ENCODE measurements at places on chromosomes 3 and 15. TPM values are rescaled to one million over a fixed set of nuclear protein-coding genes. Genes with fewer than 3 reads are reported as not detected.

DNA sequence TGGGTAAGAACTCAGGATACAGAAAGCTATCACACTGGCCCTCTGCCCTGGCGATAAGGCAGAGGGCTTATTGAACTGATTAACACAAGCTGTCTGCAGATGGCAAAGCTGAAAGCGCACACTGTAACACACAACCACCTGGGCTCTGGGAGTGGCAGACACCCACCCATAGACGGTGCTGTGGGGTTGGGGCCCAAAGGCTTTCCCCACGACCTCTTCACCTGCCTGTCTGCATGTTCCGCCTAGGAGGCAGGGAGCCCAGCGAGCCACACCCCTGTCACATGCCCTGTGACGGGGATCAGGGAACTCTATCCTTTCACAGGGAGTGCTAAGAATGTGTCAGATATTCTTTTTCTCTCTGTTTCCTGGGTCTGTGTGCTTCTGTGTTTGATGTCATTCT, 12.1 kb upstream of the TFG start:
- no peaks in the 10 kb centered on the region for H3K27me3 ChIP-seq
- H3K36me3 ChIP-seq, result no peaks in the 10 kb centered on the region
- H3K27ac ChIP-seq, result no peak overlapping the region

DNA sequence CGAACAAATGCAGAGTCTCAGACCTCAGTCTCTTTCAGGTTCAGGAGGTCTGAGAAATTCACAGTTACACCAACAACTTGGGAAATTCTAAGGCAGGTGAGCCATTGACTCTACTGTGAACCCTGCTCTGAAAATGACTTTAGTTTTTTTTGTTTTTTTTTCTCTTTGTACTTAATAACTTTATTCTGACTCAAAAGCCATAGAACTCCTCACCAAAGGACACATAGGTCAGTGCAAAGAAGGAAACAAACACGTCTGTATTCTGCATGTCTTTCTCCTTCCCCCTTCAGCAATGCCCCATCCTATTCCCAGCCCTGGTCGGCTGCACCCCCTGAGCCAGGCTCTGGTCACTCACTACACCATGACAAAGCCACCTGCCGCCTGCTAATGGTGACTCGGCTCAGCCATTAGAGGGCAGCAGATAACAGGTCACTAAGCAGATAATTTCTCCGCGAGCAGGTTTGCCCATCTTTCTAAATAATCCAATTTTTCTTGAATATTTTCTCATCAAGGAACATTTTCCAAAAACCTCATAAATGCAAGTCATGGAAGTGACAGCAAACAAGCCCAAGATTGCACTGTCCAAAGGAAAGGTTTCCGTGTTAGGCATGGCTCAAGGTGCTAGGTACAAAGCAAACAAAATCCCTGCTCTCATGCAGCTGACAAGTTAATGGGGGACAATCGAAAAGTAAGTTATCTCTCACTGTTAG, 37.7 kb downstream of the TM4SF4 start:
- H3K36me3 ChIP-seq, result no peaks in the 10 kb centered on the region
- DNase-seq, result no peak
- peak overlapping the region; percentile 15 for H3K4me3 ChIP-seq
- no peaks in the 10 kb centered on the region for H3K27me3 ChIP-seq
- H3K27ac ChIP-seq, result no peak overlapping the region

The BFSP2 gene
- not detected for total RNA-seq

DNA sequence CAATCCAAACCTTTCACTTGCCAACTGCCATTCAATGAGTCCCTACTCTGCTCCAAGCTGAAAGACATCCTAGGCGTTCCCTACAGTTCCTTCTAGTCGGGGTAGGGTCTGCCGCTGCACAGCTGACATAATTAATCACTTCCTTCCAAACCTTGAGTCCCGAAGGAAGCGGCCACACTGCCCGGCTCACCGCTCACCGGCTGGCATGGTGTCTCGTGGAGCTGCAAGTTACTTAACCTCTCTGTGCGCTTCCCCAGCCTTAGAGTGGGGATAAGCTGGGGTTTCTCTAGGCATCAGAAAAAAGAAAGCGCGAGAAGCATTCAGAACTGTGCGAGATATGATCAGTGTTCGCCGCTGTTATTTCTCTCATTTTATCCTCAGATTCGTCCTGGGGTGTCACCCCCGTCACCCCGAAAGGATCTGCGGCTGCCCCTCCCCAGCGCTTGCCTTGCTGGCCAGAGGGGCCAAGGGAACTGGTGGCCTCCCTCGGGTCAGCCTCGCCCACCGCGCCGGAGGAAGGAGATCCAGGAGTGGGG, 748 bp downstream of the MRPS25 start:
- H3K27ac ChIP-seq, result peak overlapping the region; percentile 59
- H3K4me3 ChIP-seq, result peak overlapping the region; percentile 88
- peaks cover under 1% of the 10 kb centered on the region for H3K36me3 ChIP-seq
- no peaks in the 10 kb centered on the region for H3K27me3 ChIP-seq
- peaks cover 7% of the 10 kb centered on the region for H3K4me1 ChIP-seq

DNA sequence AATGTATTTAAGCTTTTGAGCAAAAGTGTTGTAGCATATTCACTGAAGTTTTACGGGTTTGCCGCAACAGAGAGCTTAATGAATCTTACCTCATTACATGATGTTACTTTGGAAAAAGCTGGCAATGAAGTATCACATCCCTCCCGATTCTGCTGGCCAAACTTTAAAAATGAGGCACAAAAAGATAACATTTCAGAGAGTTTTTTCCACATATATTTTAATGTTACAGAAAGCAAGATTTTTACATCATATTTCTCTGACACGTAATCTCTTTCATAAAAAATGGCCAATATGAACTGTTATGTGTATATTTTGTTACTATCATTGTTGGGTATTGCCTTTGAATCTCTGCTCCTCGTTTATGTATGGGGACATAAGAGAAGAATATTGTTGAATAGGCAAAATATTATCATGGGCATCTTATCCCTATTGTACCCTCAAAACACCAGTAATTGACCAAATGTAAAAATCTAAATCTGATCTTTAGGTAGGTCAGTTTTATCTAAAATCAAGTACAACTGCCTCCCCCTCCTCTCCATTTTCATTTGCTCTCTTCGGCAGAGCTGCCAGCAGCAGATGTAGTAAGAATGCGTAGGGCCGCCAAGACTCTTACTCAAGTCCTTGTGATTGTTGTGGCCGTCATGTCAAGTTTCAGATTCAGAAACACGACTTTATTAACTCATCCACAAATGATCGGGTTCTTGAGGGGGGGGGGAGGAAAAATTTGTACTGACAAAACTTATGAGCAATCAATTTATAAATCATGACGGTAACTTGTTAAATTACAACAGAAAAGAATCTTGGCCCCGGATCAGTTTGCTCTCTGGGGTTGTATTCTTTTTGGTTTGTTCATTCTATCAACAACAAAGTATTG, 106.7 kb upstream of the THRB start:
- H3K4me3 ChIP-seq, result no peak overlapping the region
- no peak overlapping the region for H3K27ac ChIP-seq
- no peaks in the 10 kb centered on the region for H3K27me3 ChIP-seq
- H3K36me3 ChIP-seq, result no peaks in the 10 kb centered on the region

DNA sequence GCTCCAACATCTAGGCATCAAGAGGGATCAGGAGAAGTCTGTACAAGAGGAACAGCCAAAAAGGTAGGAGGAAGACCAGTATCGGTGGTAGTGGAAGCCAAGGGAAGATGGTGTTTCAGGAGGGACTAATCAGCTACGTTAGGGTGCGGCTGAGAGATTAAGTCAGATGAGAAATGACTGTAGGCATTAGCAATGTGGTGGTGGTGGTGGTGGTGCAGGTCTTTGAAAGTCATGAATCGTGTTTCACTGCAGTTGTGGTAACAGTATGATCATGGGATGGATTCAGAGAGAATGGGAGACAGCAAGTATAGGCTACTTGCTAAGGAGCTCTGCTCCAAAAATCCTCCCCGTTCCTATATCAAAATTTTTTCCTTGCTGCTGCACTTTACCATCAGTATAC, 35.5 kb downstream of the ASTE1 start:
- no peak for DNase-seq
- no peaks in the 10 kb centered on the region for H3K4me1 ChIP-seq
- H3K27me3 ChIP-seq, result no peaks in the 10 kb centered on the region
- H3K4me3 ChIP-seq, result no peak overlapping the region
- H3K27ac ChIP-seq, result no peak overlapping the region

GRCh38 chr15:65156692-65157091, 23.1 kb upstream of the PDCD7 start:
- no peak overlapping the region for H3K4me3 ChIP-seq
- no peaks in the 10 kb centered on the region for H3K27me3 ChIP-seq
- no peak overlapping the region for H3K27ac ChIP-seq
- peaks cover 49% of the 10 kb centered on the region for H3K36me3 ChIP-seq
- H3K4me1 ChIP-seq, result no peaks in the 10 kb centered on the region

The TRIP4 gene
- total RNA-seq, result 29.9 TPM

DNA sequence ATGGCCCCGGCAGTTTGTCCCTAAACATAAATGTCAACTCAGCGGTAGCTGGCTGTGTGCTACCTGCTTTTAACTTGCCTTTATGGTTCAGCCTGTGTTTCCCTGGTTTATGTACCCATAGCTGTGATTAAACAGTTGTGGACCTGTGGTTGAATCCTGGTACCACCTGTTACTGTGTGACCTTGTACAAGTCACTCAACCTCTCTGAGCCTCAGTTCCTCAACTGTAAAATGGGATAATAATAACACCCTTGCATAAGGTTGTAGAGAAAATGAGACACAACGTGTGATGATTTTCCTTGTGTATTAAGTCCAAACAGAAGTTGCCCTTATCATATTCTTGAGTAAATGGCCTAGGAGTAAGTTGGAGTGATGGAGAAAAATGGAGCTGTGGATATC, 6.3 kb downstream of the GALNT15 start:
- H3K36me3 ChIP-seq, result no peaks in the 10 kb centered on the region
- H3K4me1 ChIP-seq, result peaks cover 3% of the 10 kb centered on the region
- DNase-seq, result no peak
- H3K27me3 ChIP-seq, result no peaks in the 10 kb centered on the region

The ACKR4 gene
- 13.5 TPM for total RNA-seq

DNA sequence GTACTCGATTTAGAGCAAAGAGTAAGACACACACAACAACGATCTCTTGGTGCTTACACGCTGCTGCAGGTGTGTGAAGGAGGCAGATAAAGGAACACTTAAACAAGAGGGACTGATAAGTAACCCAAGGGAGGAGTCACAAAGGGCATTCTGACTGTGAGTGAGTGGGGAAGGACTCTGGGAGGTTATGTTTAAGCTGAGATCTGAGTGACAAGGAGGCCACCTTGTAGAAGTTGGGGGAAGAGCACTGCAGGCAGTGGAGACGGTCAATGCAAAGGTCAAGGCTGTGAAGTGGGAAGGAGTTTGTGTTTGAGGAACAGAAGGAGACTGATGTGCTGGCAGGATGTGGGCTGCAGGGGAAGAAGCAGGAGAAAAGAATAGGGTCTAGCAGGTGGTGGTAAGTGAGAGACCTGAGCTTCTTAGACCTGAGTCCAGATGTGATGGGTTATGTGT, 63.1 kb downstream of the LPP start:
- H3K4me3 ChIP-seq, result peak overlapping the region; percentile 71
- H3K36me3 ChIP-seq, result no peaks in the 10 kb centered on the region
- H3K27ac ChIP-seq, result peak overlapping the region; percentile 98
- H3K4me1 ChIP-seq, result peaks cover 33% of the 10 kb centered on the region

DNA sequence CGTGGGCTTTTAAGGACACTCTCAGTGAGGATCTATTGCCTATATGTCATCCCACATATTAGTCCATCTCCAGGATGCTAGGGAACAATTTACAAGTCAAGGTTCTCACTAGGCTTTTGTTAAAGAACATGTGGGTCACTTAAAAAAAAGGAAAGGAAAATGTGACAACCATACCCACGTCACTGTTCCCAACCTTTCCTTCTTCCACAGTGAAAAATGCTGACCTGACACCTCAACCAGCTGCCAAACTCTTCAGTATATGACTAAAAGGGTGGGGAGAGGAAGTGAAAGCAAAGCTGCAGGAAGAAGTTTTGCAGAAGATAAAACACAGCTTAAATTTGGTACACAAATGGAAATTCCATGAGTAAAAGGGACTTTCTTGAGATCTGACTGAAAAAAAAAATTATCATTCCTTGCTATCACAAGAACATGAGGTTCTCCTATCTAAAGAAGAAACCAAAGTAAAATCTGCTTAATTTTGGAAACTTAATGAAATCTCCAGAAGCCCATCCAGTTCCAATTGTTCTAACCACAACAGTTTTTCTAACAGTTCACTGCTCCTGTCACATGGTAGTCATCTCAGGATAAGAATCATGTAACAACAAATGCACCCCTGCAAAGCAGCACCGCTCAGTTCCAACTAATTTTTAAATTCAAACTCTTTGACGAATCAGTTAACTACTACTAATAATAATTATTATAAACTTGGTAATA, 117.0 kb upstream of the TSPAN3 start:
- DNase-seq, result peak; percentile 28
- peaks cover 16% of the 10 kb centered on the region for H3K4me1 ChIP-seq
- H3K27me3 ChIP-seq, result no peaks in the 10 kb centered on the region
- H3K27ac ChIP-seq, result no peak overlapping the region
- no peaks in the 10 kb centered on the region for H3K36me3 ChIP-seq

The NPAP1 gene
- total RNA-seq, result not detected

DNA sequence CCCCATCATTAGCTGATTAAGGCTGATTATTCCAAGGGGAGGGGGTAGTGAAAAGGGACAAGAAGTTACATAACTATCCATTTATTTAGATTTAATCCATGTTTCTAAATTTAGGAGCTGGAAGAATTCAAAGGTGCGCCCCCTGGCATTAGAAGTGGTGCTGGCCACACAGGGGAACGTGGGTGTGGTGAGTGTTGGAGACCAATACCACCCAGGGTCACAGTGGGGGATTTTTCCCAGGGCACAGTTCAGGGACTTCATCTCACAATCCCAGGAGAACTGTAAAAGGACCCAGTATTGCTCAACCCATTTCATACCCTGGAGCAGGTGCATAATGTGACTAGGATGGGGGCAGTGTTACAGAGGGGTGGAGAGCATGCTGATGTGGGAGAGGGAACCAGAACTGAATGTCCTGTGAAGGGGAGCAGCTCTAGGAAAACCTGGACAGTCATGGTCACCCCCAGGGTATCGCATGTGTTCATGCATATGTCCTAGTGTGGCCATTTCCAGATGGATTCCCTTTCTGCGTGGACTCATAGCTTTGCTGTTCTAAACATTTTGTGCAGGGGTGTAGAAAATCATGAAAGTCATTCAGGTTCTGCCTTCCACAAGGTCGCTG, 110.3 kb downstream of the LSM3 start:
- H3K4me3 ChIP-seq, result no peak overlapping the region
- no peaks in the 10 kb centered on the region for H3K4me1 ChIP-seq
- no peaks in the 10 kb centered on the region for H3K27me3 ChIP-seq
- H3K36me3 ChIP-seq, result no peaks in the 10 kb centered on the region
- no peak overlapping the region for H3K27ac ChIP-seq

DNA sequence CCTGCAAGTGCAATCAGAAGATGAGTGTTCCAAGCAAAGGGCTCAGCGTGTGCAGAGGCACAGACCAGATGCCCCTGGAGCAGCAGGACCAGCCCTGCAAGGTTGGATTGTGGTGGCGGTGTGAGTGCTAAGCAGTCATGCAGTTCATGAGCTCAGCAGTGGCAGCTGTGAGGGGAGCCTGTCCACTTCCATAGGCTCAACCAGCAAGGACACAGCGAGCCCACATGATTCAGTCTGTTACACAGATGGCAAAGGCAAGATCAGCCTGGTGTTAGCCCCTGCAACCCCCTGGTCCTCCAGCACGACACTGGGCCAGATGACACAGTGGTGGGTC, 95.9 kb upstream of the PRR23E start:
- H3K27me3 ChIP-seq, result no peaks in the 10 kb centered on the region
- no peaks in the 10 kb centered on the region for H3K36me3 ChIP-seq
- no peak overlapping the region for H3K4me3 ChIP-seq
- H3K4me1 ChIP-seq, result no peaks in the 10 kb centered on the region
- H3K27ac ChIP-seq, result no peak overlapping the region
- no peak for DNase-seq

The COL6A6 gene
- total RNA-seq, result 0.42 TPM

GRCh38 chr15:36947035-36947719, 153.2 kb downstream of the MEIS2 start:
- no peak overlapping the region for H3K4me3 ChIP-seq
- H3K27me3 ChIP-seq, result no peaks in the 10 kb centered on the region
- no peak overlapping the region for H3K27ac ChIP-seq
- no peaks in the 10 kb centered on the region for H3K4me1 ChIP-seq
- DNase-seq, result no peak
